ENCODE measurements at places on chromosomes 7 and 10.

- peak; percentile 5 for DNase-seq
Observed at GRCh38 chr7:87154166-87154565, 1.9 kb downstream of the DMTF1 start.

DNA sequence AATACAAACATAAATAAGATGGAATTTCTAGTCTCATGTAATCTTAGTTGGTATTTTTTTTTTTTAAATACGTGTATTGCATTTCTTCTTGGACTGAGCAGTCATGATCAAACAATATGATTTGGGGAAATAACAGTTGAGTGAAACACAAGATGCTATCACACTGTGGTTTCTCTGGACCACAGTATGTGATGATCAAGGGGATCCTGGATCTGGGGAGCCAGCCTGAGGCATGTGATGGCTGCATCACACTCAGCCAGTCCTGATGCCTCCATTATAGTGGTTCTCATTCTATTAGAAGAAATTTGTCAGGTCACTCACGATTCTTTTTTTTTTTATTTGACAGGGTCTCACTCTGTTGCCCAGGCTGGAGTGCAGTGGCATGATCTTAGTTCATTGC is 495.9 kb upstream of the POT1 start:
- no peak for DNase-seq

GRCh38 chr10:72948762-72949161 is 5.8 kb downstream of the PLA2G12B start:
- DNase-seq, result no peak

DNA sequence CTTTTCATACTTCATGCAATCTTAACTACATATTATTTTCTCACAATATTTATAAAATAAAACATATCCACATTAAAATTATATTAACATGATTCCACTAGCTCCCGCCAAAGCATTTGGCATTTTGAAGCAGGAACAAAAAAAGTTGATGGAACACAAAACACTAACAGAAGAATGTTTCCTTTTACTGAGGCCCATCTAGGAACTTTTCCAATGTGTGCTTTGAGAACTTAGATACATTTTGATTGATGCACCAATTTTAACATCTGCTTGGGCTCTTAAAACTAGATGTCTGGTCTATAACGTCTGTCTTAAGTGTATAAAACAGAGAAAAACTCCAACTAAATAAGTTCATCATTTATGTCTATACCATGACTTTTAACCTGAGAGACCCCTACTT is 1214.8 kb downstream of the SORCS1 start:
- no peak for DNase-seq

DNA sequence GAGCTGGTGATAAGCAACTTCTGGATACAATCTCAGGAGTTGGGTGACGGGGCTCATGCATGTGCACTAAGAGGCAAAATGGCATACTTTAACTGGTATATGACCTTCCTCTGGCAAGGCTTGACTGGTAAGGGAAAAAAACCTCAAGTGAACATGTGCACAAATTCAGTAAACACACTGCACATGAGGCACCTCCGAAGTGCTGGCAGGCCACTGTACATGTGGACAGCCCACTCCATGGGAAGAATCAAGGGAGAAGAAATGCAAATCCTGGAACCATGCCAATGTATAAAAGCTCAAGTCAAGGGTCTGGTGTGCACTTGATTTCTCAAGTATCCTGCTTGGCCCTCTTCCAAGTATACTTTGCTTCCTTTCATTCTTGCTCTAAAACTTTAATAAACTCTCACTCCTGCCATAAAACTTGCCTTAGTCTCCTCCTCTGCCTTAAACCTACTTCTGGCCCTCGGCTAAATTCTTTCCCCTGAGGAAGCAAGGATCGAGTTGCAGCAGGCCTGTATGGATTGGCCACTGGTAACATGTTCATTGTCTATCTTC is 167.2 kb downstream of the RAMP3 start:
- no peak for DNase-seq

DNA sequence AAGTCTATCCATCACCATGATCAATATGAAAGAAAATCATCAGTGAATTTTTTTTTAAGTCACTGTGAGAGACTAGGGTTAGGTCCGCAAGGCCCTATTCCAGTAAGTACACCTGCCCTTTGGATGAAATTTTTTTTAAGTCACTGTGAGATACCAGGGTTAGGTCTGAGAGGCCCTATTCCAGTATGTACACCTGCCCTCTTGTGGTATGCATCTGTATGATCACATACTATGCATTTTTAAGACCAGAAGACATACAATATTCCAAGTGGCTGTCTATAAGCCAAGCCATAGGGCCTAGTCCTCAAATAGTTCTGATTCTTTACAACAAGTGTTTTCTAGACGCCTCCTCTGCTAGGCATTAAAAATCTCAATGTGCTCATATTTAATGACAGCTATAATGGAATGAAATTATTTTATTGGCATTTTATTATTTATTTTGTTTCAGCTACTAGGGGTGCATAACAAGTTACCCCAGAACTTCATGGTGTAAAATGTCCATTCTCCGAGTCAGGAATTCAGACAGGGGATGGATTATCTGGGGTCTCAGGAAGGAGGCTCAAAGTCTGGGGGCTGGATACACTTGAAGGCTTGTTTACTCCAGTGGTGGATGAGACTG is 53.1 kb downstream of the TEX36 start:
- DNase-seq, result peak; percentile 51

- peak; percentile 5 for DNase-seq
Observed at GRCh38 chr7:97418312-97418711, 300.8 kb downstream of the SDHAF3 start.

- DNase-seq, result no peak
Observed at GRCh38 chr10:128930515-128930914, 536.5 kb upstream of the MGMT start.

GRCh38 chr10:103193107-103193819 is at the start of gene NT5C2:
TSS of gene NT5C2 (minus strand) at chr10:103193272. CDS start at chr10:103174958, 18,314 bp downstream.
- DNase-seq, result peak; percentile 56

GRCh38 chr10:110267276-110267675 is 37.4 kb downstream of the SMNDC1 start:
- no peak for DNase-seq

DNA sequence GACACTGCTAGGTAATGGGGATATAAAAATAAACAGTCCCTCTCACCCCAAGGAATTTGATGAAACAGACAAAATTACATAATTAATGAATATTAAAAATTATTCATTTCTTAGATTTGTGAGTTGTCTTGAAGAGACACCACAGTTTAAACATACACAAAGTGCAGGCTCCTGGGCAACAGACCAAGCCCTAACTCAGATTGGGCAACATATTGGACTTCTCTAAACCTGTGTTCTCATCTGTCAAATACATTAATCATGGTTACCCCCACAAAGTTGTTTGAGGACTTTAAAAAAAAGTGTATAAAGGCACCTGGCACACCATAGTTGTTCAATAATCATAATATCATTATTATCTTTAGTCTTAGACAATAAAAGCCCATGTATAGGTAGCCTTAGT is 62.5 kb upstream of the CAPZA2 start:
- no peak for DNase-seq

DNA sequence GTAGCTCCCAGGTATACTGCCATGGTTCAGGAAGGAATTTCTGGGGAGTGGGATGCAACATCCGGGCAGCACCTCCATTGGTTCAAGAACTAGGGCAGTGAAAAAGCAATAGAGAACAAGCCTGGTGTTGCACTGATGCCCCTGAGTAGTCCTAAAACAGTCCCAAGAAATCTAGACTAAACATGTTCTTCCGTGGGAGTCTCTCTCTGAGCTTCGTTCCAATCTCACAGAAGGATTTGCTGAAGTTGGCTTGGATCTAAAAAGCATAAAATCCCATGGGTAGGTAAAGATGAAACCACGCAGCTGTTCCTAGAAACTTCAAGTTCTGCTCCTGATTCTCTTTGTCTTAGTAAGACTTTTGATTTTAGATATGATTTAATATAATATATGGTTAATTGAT is 154.5 kb downstream of the PLXDC2 start:
- DNase-seq, result no peak

DNA sequence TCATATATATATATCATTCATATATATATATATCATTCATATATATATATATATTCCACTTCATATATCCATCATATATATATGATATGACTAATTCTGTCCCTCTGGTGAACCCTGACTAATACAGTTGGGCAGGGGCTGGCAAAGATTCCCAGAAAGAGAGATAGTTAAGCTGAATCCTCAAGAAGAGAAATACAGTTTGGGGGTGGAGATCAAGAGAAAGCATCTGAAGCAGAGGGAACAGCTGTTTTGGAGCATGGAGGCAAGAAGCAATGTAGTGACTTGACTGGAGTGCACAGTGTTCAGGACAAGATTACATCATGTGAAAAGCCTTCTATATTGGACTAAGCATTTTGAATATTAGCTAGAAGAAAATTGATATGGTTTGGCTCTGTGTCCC is 540.7 kb downstream of the MAGI2 start:
- DNase-seq, result no peak

DNA sequence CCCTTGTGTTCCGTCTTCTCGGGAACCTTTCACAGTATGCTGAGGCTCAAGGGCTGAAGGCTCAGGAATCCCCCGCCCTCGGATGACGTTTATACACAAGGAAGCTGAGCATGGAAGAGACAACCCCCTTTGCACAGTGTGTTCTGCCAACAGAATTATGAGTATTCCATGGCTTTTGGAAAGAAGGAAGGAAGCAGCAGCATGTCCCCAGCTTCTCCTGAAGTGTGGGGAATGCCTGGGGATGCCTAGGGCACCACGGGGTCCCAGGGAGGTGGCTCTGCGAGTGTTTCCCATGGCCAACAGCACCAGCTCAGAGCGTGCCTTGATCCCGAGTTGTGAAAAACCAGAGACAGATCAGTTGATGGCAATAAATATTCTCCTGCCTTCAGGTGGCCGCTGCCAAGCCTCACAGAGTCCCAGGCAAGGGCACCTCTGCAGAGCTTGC is 88.8 kb upstream of the DDC start:
- no peak for DNase-seq
